ENCODE measurements at places on chromosomes 1 and 21.
A peak's percentile ranks its signal among the peaks of the same experiment; 100 is the strongest.

GRCh38 chr1:81379430-81379829 lies 421.3 kb upstream of the ADGRL2 start:
- DNase-seq, result no peak

GRCh38 chr1:214638459-214638807 lies 35.4 kb downstream of the CENPF start:
- DNase-seq, result no peak

- no peak for DNase-seq
These were observed 34.5 kb upstream of the LBR start for GRCh38 chr1:225462429-225462713.

DNA sequence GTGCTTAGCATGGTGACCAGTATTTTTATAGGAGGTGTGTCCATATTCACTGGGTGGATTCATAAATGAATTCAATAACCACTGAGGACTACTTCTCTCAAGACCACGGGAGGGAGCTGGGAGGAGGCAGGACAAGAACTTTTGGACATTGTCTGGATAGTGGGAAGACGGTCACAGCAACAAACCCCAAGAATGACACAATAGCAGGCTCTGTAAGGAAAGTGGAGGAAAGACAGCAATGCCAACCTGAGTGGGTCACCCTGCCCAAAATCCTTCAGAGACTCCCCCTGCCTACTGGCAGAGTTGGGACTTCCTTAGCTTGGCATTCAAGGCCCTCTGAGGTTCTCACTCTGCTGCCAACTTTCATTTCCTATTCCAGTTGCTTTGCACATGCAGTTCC lies 42.0 kb downstream of the GLIS1 start:
- no peak for DNase-seq

- DNase-seq, result peak; percentile 35
These were observed 3.0 kb downstream of the ATP2B4 start for GRCh38 chr1:203629507-203630082.

- no peak for DNase-seq
These were observed 41.7 kb upstream of the RAB4A start for GRCh38 chr1:229229137-229229720.

DNA sequence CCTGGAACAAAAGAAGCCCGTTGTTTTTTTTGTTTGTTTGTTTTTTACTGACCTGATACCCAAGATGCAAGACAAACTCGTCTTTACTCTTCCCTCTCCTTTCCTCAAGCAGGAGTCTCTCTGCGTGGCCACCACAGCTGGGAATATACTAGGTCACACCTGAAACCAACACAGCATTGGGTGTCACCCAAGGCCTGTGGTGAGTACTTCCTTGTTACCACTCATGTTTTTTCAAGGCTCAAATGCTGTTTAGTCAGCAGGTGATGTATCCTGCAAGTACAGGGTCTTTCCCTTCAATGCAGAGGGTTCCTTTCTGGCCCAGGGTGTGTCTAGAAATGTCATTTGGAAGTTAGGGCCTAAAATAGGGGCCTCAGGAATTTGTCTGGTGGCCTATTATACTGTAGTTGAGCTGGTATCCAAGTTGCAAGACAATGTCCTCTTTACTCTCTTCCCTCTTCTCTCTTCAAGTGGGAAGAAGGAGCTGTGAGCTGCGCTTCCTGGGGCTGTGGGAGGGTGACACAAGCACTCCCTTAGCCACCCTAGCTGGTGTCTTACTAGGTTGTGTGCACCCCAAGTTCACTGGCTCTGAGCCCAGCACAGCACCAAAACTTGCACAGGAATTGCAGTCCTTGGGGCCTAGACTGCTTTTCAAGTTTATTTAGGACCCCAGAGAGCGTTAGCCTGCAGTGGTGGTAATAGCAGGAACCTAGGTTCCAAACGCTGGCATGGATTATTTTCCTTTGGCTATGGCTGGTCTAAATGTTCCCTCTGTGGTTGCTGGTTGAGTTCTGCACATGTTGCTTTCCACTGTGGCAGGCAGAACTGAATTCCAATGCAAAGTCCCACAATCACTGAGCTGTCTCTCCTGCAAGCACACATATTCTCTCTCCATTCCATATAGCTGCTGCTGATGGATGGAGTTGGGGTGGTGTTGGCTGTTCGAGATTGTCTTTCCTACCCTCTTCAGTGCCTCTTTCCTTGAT lies 91.4 kb upstream of the LYPLAL1 start:
- DNase-seq, result no peak

DNA sequence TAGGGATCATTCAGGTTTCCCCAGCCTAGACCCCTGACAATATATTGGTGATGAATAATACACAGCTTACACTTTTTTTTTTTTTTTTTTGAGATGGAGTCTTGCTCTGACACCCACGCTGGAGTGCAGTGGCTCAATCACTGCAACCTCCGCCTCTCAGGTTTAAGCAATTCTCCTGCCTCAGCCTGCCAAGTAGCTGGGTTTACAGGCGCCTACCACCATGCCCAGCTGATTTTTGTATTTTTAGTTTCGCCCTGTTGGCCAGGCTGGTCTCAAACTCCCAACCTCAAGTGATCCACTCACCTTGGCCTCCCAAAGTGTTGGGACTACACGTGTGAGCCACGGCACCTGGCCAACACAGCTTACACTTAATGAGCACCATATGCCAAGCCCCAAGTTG lies 7.2 kb downstream of the VASH2 start:
- no peak for DNase-seq

DNA sequence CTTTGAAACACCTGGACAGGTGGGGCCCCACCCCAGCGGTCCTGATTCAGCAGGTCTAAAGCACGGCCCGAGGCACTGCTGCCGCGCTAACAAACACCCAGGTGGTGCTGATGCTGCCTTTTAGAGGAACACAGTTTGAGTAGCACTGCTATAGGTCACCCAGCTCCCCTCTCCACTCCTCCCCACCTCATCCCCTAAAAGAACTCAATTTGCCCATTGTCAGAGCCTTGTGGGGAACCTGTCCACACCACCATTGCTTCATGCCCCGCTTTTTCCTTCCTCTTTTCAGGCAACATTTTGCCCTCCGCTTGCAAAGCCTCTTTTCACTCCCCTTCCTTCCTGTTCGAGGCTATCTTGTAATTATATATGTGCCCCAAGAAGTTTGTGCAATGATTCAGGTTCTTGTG lies 26.2 kb upstream of the PADI4 start:
- no peak for DNase-seq

- no peak for DNase-seq
These were observed 10.9 kb upstream of the COL18A1 start for GRCh38 chr21:45393833-45394638.

GRCh38 chr21:32387151-32387550 lies 5.7 kb downstream of the URB1 start:
- no peak for DNase-seq

DNA sequence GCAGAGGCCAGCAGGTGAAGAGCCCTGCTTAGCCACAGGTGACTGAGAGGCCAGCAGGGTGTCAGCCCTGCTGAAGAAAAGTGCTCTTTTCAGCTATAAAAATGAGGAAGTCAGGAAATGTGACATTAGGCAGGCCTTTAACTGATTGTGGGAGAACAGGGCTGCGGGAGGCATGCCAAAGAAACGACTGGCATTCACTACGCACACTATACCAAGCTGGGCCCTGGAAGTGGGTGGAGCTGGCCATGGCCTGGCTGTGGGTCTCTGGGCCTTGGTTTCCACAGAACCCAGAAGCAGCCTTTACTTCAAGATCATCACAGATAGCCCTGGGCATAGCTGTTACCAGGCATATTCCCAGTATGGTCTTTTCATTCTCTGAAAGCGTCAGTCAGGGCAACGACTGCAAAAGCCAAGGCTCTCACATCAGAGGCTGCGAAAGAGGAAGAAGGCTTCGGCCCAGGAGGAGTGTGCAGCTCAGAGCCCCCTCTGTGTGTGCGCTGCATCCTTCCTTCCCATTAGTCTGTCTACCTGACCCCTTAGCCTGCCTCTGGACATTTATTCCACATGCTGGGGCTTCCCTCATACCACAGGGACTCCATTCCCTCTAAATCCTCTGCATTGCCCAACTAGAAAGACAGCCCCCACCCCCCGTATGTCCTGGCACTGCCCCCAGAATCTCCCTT lies 14.3 kb downstream of the SLC2A1 start:
- DNase-seq, result no peak

GRCh38 chr1:184350573-184350972 lies 36.3 kb upstream of the C1orf21 start:
- no peak for DNase-seq

GRCh38 chr1:204885288-204885711 lies 14.6 kb downstream of the NFASC start:
- no peak for DNase-seq

DNA sequence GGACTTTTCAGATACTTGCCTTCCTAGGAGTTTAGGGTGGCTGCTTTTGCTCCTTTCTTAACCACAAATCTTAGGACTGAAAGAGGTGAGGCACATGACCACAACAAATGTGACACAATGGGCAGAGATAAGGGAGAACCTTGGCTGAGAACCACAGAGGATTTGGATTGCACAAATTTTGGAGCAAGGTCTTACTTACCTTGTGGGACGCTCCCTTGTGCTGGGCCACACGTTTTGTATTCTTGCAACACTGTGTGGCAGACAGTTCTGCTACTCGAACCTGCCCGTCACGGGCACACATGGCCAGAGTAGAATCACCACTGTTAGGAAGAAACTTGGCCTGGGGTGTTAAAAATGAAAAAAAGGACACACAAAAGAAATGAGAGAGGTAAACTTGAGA lies 23.9 kb downstream of the DCAF8 start:
- no peak for DNase-seq

DNA sequence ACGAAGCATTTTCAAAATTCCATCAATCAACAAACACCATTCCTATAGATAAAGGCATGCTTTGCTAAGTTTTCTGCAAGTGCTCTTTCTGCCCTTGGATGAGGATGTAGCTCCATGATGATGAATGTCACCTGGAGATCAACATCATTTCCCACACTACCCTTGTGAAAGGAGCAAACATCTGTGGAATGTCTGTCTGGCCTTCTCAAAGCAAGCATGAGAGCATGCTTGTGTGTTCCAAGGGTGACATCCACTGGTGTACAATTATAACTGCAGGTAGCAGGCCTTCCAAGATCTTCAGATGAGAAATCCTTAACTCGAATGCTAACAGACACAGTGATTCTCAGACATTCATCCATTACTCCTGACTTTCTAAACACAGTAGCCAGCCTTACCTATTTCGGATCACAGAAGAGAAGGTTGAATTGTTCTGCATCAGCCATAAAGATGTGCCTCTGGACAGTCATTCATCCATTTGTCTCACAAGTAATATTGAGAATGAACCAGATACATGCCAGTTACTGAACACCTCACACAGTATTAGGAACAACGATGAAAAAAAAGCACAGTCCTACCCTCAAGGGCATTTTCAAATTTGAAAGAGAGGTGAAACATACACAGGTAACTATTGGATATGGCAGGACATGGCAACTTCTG lies 162.4 kb downstream of the TPR start:
- DNase-seq, result peak; percentile 76

DNA sequence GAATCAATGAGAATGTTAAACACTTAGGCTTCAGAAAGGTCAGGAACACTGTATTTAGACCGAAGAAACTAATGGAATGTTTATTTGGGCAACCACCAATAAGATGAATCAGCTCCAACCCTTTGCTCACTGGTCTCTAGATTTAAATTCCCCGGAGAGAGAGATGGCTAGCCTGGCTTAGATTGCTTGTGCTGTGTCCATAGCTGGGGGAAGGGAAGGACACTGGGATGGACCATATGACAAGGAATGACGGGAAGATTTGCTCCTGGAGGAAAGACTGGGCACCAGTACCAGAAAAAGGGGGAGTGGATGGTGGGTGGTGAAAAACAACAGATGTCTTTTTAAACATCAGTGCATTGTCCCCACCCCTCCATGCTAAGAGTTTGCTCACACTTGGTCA lies 426.6 kb downstream of the DUSP10 start:
- no peak for DNase-seq

DNA sequence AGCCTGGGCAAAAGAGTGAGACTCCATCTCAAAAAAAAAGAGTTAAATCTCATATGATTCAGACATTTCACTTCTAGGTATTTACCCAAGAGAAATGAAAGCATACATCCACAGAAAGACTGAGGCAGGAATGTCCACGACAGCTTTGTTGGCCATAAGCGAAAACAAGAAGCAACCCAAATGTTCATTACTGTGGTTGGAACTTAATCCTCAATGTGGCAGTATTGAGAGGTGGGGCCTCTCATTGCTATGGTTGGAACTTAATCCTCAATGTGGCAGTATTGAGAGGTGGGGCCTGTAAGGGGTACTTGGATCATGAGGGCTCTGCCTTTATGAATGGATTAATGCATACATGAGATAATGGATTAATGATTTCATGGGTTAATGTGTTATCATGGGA lies 15.2 kb downstream of the C21orf58 start:
- no peak for DNase-seq

DNA sequence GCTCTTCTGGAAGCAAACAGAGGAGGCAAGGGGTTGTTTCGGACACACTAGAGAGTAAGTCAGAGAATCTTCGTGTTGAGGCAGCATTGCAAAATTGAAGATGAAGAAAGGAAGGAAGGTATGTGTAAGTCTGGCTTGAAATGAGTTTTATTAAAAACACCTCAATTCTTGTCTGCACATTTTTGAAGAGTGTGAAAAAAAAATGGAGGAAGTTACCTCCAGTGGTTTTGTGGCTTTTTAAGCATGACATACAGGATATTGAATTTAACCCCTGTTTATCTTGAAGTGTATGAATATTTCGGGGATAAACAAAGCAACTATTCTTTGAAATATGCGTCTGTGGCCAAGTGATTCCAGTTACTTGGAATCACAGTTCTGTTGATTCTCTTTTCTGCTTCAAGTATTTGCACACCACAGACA lies 203.2 kb upstream of the SGIP1 start:
- DNase-seq, result no peak

- DNase-seq, result peak; percentile 42
These were observed 1.5 kb downstream of the GADD45A start for GRCh38 chr1:67686267-67687197.

- no peak for DNase-seq
These were observed 6.3 kb downstream of the ASPM start for GRCh38 chr1:197140121-197140520.

GRCh38 chr21:17725339-17725738 lies 93.8 kb downstream of the C21orf91 start:
- no peak for DNase-seq

- no peak for DNase-seq
These were observed 559.9 kb upstream of the PBX1 start for GRCh38 chr1:163999131-163999530.

GRCh38 chr1:206556047-206556749 lies 48.9 kb downstream of the RASSF5 start:
- DNase-seq, result no peak

GRCh38 chr1:90402893-90403849 lies 313.9 kb downstream of the BARHL2 start:
- peak; percentile 41 for DNase-seq

DNA sequence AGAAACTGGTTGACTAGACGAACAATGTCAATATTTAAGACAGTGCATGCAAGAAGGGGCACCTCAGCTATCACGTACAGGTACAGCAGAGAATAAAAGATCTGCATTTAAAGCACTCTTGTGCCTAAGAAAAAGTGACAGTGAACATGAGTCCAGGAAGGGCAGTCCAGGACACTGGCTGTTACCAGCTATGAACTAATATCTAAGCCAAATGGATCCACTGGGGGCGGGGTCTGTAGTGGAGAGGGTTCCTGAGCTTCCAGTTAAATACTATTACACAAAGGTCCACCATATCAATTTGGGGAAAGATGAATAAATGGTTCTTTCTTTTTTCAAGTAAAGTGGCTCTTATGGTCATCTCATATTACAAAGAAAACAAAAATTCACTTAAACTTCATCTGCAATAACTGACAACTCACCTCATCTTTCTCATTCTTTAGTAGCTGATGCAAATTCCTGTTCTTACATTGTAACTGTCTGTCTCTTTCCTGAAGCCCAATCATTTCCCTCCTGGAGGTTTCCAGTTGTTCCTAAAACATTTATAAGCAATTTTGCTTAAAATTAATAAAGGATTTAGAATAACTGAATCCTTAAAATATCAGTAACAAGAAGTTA lies 24.5 kb downstream of the SSX2IP start:
- no peak for DNase-seq
